ENCODE measurements at places on chromosomes 5 and 9.

GRCh38 chr9:84241817-84242373, 98.7 kb downstream of the SLC28A3 start:
- DNase-seq: no peak

- peak; percentile 26 for DNase-seq
Measured at GRCh38 chr9:138100711-138101350, 223.2 kb downstream of the CACNA1B start.

- DNase-seq: no peak
Measured at GRCh38 chr9:75414371-75415160, 326.3 kb downstream of the OSTF1 start.

- DNase-seq: no peak
Measured at GRCh38 chr9:96209407-96210271, 92.3 kb downstream of the HSD17B3 start.

DNA sequence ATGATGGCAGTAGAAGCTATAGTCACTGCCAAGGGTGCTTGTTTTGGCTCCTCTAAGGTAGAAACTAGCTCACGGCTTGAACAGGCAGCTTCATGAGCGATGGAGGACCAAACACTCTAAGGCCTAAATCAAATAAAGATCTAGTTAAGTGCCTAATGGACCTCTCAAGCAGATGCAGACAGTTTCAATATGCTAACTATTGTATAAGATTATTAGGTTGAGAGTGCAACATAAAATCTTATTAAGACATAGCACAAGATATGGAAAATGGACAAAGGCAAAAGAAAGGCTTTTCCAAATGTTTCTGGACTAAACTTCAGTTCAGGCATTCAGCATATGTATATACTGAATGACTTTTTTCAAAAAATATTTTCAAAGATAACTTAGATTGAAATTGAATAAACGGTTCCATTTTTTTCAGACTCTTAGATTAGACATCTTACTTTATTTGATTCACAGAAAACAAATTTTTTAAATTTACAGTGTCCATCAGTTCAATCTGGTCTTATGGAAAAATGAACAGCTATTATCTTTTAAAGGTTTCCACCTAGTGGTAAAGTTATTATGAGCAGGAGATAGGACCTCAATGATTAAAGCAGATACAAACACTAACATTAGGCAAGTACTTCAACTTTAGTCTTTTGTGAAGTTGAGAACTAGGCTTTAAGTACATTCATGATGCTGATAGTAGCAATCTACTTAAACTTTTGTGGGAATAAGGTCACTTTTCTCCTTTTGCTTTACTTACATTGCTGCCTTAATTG, 1167.7 kb downstream of the MAT2B start:
- no peak for DNase-seq

GRCh38 chr5:4048398-4048797, 452.8 kb downstream of the IRX1 start:
- DNase-seq: no peak

- DNase-seq: peak; percentile 85
Measured at GRCh38 chr5:100901821-100902341, 1.2 kb downstream of the ST8SIA4 start.
